ENCODE measurements at places on chromosomes 3 and 15.

- DNase-seq, result no peak
Observed at GRCh38 chr15:81098349-81098748, 35.7 kb upstream of the CFAP161 start.

DNA sequence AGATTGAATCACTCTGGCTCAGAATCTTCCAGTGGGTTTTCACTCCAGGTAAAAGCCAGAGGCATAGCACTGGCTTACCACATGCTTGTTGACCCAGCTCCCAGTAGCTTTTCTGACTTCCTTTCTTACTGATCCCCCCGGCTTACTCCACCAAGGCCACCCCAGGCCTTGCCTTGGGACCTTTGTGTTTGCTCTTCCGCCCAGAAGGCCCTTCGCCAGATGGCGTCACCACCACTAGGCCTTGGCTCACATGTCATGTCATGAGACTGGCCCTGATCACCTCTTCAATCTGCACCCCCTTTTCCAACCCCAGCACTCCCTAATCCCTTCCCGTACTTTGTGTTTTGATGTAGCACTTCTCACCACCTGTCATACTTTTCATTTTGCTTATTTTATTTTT, 98.5 kb upstream of the UMPS start:
- DNase-seq, result no peak

DNA sequence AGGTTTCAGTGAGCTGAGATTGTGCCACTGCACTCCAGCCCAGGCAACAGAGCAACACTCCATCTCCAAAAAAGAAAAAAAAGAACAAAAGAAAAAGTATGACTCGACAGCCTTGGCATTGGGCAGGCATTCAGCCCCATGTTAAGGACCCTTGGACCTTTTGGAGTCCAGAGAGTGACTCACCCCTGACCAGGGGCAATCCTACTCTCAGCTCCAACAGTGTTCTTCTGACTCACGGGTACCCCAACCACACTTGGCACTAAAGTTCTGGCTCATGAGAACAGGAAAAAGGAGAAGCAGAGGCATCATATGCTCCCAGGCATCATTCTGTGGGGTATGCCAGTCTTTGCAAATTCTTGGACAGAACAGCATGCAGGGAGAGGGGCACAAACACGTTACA, 252.4 kb upstream of the HES1 start:
- no peak for DNase-seq

GRCh38 chr15:56964182-56964581, 45.7 kb downstream of the TCF12 start:
- no peak for DNase-seq

GRCh38 chr15:33737687-33738601, 230.4 kb upstream of the CHRM5 start:
- DNase-seq, result no peak

GRCh38 chr3:18441551-18441950, 16.4 kb upstream of the SATB1 start:
- DNase-seq, result no peak

DNA sequence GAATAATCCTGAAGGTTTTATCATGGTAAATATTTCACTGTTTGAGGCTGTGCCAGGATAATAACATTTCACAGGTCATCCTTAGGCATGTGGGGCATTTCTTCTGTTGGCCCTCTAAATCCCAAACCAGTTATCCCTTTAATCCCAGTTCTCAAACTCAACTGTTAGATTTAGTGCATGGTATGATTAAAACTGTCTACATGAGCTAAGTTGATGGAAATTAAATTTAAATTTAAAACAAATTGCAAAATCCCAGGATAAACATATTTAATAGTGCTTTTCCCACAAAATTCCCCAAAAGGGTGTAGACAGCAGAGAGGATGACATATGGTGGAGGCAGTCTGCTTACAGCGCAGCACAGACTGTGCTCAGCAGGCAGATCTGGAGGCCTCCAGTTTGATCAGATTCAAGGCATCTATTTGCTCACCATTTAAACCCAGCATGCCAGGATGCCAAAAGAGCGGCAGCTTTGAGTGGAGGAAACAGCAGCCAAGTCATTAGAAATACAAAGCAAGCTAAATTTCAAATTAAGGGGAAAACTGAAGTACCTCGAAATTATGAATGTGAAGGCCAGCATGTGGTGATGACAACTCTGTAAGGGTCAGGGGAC, 325.8 kb downstream of the KCNH8 start:
- DNase-seq, result no peak

DNA sequence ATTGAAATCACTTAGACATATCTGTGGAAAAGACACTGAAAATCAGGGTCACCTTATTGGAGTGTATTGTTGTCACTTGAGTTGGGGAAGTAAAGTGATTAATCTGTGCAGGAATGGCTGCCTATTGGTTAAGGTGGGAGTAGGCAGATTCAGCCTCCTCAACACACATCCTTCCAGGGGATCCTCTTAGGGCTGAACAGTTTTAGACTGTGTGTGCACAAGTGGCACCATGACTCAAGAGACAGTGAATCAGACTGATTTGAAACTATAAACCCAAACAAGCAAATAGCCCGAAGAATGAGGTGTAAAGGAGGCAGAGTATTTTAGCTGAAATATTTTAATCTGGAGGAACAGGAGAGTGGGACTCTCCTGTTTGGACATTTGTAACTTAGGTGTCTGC, 4.9 kb downstream of the ABHD17C start:
- no peak for DNase-seq

GRCh38 chr15:64544450-64544849, 84.1 kb downstream of the ZNF609 start:
- no peak for DNase-seq

- DNase-seq, result no peak
Observed at GRCh38 chr3:113677737-113678136, 18.7 kb downstream of the USF3 start.

DNA sequence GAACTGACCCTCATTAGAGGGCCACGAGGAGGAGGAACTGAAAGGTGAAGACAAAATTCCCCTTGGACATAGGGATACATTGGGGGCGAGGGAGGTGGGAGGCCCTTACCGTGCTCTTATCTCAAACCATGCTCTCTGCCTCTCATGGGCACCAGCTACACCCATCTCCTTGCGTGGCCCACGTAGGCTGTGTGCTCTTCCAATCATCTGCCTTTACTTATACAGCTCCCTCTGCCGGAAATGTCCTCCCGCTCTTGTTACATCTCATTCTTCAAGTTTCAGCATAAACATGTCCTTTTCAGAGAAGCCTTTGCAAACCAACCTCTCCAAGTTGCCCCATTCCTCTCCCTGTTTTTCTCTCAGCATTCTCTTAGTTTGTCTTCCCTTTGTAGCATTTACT, 307.8 kb upstream of the PROK2 start:
- no peak for DNase-seq

GRCh38 chr3:120552184-120553172, 43.7 kb upstream of the NDUFB4 start:
- no peak for DNase-seq

GRCh38 chr15:73283366-73283962, 85.3 kb downstream of the HCN4 start:
- DNase-seq, result no peak

GRCh38 chr15:57611938-57612337, 20.2 kb downstream of the MYZAP start:
- no peak for DNase-seq

GRCh38 chr15:99010768-99011167, 3.2 kb upstream of the PGPEP1L start:
- no peak for DNase-seq

- no peak for DNase-seq
Observed at GRCh38 chr3:194306109-194306686, 44.9 kb downstream of the CPN2 start.

GRCh38 chr3:18679238-18679637, 254.1 kb upstream of the SATB1 start:
- DNase-seq, result no peak

- no peak for DNase-seq
Observed at GRCh38 chr3:125042725-125043406, 12.9 kb downstream of the HEG1 start.

GRCh38 chr15:78046796-78047341, 30.6 kb downstream of the TBC1D2B start:
- no peak for DNase-seq

DNA sequence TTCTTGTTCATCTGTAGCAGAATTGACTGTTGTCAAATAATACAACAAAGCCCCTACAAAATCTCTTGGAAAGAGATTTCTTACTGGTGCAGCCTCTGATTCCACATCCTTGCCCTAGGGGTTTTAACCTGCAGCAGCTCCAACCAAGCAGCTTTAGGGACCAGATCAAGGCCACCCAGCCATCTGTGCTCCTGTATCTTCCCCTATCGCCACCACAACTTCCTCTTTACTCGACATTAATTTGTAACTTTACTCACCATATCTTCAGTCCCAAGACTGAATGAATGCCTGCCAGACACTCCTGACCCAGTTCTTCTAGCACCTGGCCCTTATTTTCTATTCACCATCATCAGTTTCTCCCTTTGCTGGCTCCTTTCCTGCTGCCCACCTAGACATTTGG, 156.6 kb upstream of the IL12A start:
- DNase-seq, result peak; percentile 25

DNA sequence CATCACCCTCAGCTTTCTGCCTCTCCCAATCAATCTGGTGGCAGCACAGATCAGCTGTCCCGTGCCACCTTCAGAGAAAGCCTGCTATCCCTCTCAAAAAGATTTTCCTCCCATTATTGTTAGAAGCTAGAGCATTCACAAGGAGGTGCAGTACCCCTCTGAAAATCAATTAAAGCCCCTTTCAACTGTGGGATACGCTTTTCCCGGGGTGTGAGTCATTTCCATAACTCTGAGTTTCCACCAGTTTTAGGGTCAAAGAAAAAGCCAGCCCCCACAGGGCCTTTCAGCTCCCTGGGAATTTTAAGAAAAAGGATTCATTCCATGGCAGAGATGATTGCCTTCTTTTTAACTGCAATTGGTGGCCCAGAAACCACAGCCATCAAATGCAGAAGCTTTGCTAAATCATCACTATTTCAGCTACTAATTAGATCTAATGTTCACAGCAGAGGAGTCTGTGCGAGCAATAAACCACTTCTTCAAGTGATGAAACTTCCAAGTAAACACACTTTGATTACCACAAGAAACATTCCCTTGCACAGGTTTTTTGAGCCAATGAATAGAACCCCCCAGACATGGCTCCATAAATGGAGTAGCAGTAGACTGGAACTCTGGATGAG, 270.0 kb upstream of the TPRG1 start:
- no peak for DNase-seq

GRCh38 chr3:42473083-42473932, 29.1 kb upstream of the VIPR1 start:
- DNase-seq, result no peak

DNA sequence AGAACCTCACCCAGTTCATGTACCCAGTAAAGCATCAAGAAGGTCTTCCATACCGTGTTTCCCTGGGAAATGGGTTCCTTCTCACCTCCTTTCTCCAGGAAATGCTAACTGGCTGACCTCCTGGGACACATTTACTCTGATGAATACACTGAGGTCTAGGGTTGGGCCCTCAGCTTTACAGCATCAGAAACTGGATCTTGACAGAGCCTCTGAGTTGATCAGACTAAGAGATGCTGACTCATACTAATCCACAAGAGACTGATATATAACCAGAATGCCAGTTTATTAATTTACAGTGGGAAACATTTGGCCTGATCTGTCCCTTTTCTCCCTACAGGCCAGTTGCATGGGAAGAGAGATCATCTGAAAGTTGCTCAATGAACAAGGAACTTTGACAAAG, 55.8 kb downstream of the GTF2E1 start:
- DNase-seq, result no peak

DNA sequence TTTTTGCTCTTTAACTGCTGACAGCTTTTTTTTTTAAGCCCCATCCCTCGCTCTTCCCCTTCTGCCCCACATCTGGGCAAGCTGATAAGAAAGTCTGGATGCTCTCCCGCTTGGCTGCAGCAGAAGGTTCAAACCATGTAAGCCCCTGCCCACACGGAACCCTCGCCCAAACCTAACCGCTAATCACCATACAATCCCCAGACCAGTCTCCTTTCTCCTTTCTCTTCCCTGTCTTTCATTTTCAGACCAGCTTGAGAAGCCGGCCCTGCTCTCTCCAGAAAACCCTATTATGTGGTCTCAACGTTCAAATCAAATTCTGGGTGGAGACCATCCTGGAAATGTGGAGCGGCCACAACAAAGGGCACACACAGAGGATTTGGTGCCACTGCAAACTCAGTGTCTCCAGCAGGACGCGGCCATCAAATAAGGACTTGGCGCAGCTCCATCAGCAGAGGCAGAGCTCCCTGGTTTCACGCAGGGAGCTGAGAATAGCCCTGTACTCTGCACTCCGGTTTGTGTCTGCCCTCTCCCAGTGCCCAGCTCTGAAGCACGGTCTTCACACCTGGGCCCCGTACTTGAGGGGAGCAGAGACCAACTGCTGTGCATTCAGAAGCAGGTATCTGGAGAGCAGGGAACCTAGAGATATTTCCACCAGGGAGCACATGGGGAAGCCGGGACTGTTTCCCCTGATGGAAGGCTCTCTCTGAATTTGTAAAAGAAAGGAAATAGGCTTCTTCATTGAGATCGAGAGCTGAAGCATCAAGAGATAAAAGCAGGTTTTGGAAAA, 92.6 kb downstream of the XXYLT1 start:
- DNase-seq, result no peak

DNA sequence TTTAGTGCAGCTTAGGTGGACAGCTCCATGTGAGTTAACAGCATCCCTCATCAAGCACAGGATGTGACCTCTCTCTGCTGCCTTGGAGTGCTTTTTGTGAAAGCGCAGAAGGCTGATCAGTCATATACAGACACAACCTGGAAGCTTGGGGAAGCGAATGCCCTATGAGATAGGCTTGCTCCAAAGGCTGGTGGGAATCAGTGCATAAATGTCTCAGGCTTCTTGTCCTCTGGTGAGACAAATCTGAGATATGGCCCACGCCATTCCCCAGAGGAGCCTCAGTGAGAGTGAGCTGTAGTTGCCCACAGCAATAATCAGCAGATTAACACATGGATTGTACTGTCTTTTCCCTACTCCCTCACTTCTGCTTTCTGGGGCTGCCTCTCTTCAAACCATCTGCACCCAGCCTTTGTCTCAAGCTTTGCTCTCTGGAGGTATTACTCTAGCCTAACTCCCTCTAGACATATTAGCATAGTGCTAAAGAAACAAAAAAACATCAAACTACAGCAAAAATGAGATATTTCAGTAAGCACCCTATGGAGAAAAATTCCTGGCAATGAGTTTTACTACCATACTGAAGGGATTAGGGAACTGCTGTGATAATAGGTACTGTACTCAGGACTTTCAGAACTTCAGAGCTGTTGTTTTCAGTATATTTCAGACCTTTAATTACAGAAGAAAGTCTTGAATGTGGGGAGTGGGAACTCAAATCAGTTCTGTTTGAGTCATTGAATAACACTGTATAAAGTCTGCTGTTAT, 113.7 kb downstream of the OXSM start:
- no peak for DNase-seq

Measured in SIG-M5 (cell line).